ENCODE measurements at places on chromosomes 2 and 18. TPM values are rescaled to one million over a fixed set of nuclear protein-coding genes. Genes with fewer than 3 reads are reported as not detected.

DNA sequence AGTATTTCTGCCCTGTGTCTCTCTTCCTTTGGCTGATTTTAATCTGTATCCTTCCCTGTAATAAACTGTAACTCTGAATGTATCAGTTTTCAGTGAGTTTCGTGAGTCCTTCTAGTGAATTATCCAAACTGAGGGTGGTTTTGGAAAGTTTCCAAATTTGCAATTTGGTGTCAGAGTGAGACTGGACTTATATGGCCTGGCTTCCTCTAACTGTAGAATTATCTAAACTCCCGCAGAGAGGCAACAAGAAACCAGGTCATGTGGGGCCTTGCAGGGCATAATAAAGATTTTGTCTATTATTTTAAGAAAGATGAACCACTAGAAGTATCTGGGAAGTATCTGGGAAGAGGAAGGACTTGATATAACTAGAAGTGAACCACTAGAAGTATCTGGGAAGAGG, 95.3 kb upstream of the RNF152 start:
- H3K4me3 ChIP-seq = no peak overlapping the region
- no peak for DNase-seq
- peaks cover 6% of the 10 kb centered on the region for H3K4me1 ChIP-seq
- no peaks in the 10 kb centered on the region for H3K36me3 ChIP-seq
- H3K27ac ChIP-seq = no peak overlapping the region

GRCh38 chr2:31190188-31190587, 27.1 kb downstream of the CAPN14 start:
- no peaks in the 10 kb centered on the region for H3K36me3 ChIP-seq
- no peak overlapping the region for H3K4me3 ChIP-seq
- H3K27ac ChIP-seq = no peak overlapping the region
- no peak for DNase-seq
- no peaks in the 10 kb centered on the region for H3K4me1 ChIP-seq
- H3K27me3 ChIP-seq = peaks cover 3% of the 10 kb centered on the region

- DNase-seq = no peak
- no peak overlapping the region for H3K4me3 ChIP-seq
- no peaks in the 10 kb centered on the region for H3K4me1 ChIP-seq
These were observed 11.4 kb upstream of the PROKR1 start for GRCh38 chr2:68632021-68632420.

GRCh38 chr2:88437010-88437409, 15.5 kb downstream of the FOXI3 start:
- DNase-seq = no peak
- H3K4me1 ChIP-seq = no peaks in the 10 kb centered on the region
- no peak overlapping the region for H3K27ac ChIP-seq
- H3K4me3 ChIP-seq = no peak overlapping the region

GRCh38 chr18:10537765-10538164, 11.9 kb downstream of the NAPG start:
- no peak overlapping the region for H3K4me3 ChIP-seq
- peaks cover 11% of the 10 kb centered on the region for H3K4me1 ChIP-seq
- H3K27me3 ChIP-seq = no peaks in the 10 kb centered on the region
- DNase-seq = peak; percentile 6

GRCh38 chr2:131056204-131056931, 36.9 kb downstream of the FAM168B start:
- no peak for DNase-seq
- H3K36me3 ChIP-seq = peaks cover 61% of the 10 kb centered on the region
- peaks cover 5% of the 10 kb centered on the region for H3K4me1 ChIP-seq

DNA sequence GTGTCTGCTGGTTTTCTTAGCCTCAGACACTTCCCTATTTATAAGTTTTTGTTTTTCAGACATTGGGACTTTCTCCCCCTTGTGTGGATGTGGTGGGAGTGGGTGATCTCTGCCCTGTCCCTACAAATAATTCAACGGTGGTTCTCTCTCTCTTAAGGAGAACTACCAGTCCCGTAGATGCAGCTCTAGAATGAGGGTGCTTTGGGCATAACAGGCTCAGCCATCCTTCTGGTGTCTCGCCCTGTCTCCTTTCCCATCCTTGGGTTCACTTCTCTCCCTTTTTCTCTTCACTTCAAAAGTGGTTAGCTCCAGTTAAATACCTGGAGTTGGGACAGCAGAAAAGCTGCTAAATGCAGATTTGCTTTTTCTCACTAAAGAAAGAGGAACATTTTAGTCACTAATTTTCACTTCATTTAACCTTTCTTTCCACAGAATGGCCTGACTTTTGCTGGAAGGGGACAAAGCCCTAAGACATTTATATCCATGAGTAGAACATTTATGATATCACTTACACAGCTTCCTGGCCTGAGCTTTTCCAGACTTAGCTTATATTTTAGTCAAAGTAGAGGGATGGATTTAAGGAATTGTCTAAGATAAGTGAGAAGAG, 121.2 kb upstream of the CXCR4 start:
- H3K4me3 ChIP-seq = peak overlapping the region; percentile 43
- H3K4me1 ChIP-seq = peaks cover 44% of the 10 kb centered on the region
- no peak for DNase-seq
- peak overlapping the region; percentile 89 for H3K27ac ChIP-seq

DNA sequence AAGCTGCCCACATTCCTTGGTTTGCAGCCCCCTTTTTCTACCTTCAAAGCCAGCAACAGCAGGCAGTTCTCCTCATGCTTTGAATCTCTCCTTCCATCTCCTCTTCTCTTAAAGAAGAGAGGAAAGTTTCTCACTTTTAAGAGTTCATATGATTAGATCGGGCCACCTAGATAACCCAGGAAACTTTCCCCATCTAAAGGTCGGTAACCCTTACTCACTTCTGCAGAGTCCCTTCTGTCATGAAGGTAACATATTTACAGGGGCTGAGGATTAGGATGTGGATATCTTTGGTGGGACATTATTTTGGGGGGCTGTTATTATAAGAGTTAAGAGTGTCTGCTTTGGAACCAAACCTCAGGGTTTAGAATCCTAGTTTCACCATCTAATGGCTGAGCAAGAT, 51.0 kb downstream of the HNRNPLL start:
- H3K36me3 ChIP-seq = peaks cover 16% of the 10 kb centered on the region
- H3K27ac ChIP-seq = no peak overlapping the region
- H3K27me3 ChIP-seq = no peaks in the 10 kb centered on the region
- DNase-seq = no peak
- no peak overlapping the region for H3K4me3 ChIP-seq

- H3K4me3 ChIP-seq = no peak overlapping the region
- H3K27me3 ChIP-seq = no peaks in the 10 kb centered on the region
- H3K36me3 ChIP-seq = peaks cover 2% of the 10 kb centered on the region
- peaks cover 5% of the 10 kb centered on the region for H3K4me1 ChIP-seq
These were observed 112.2 kb downstream of the DIS3L2 start for GRCh38 chr2:232073699-232074098.

DNA sequence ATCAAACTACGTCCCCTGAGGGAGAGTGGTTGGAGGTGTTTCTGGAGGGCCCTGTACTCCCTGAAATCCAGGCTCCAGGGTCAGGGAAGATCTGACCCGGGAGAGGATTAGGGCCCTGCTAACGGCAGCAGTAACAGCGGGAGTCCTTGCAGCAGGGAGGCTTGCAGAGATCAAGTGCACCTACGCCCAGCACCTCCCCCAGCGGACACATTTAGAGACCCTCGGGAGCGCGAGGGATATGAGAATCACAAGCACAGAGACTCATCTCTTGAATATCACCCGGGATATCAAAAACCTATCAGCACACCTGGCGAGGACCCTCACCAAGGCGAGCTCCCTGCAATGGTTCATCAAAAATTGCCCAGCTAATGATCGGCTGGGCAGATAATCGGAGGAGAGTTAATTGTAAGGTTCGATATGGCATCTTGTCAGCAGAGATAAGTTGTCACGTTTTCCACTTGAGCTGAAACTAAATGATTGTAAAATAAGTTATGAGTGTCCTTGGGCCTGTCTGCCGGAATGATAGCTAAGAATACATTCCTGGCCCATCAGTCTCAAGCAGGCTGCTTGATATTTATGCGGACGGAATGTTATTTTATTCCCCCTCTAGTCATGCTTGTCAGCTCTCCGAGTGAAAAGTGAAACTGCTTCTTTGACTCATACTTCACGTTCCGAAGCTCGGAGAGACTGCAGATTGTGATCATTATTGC, 209.8 kb downstream of the GBX2 start:
- H3K4me1 ChIP-seq = no peaks in the 10 kb centered on the region
- no peak overlapping the region for H3K4me3 ChIP-seq
- DNase-seq = no peak
- peaks cover 11% of the 10 kb centered on the region for H3K27me3 ChIP-seq
- no peak overlapping the region for H3K27ac ChIP-seq

DNA sequence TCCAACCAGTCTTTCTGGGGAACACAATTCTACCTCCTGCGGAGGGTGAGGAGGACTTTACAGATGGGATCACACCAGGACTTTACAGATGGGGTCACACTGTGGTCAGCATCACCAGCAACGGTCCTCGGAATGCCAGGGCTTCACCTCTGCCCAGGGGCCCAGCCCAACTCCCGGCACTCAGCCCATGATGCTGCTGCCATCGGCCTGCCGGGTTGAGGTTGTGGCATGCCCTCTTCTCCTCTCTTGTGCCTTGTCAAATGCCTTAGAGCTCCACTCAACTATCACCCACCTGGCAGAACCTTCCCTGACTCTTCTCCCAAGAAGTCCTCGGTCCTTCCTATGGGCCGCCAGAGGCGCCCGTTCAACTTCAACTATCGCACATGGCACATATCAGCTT, 166.7 kb downstream of the CTIF start:
- no peaks in the 10 kb centered on the region for H3K36me3 ChIP-seq
- H3K27ac ChIP-seq = no peak overlapping the region
- H3K4me3 ChIP-seq = no peak overlapping the region
- no peak for DNase-seq
- H3K4me1 ChIP-seq = peaks cover 9% of the 10 kb centered on the region

- H3K27me3 ChIP-seq = no peaks in the 10 kb centered on the region
- no peak overlapping the region for H3K4me3 ChIP-seq
- no peaks in the 10 kb centered on the region for H3K4me1 ChIP-seq
- no peaks in the 10 kb centered on the region for H3K36me3 ChIP-seq
- DNase-seq = no peak
These were observed 1238.0 kb upstream of the NRXN1 start for GRCh38 chr2:52269696-52270485.

GRCh38 chr2:206535260-206535986, 92.1 kb downstream of the ADAM23 start:
- H3K27ac ChIP-seq = no peak overlapping the region
- no peaks in the 10 kb centered on the region for H3K36me3 ChIP-seq
- no peak overlapping the region for H3K4me3 ChIP-seq
- no peak for DNase-seq

GRCh38 chr2:160977376-160977775, 182.9 kb upstream of the TANK start:
- no peaks in the 10 kb centered on the region for H3K4me1 ChIP-seq
- H3K27me3 ChIP-seq = peaks cover 18% of the 10 kb centered on the region
- H3K4me3 ChIP-seq = no peak overlapping the region
- H3K36me3 ChIP-seq = no peaks in the 10 kb centered on the region
- DNase-seq = no peak

- H3K4me1 ChIP-seq = peaks cover 31% of the 10 kb centered on the region
- H3K27me3 ChIP-seq = no peaks in the 10 kb centered on the region
- peaks cover 8% of the 10 kb centered on the region for H3K36me3 ChIP-seq
- no peak overlapping the region for H3K27ac ChIP-seq
- no peak overlapping the region for H3K4me3 ChIP-seq
- no peak for DNase-seq
These were observed 22.9 kb upstream of the MGAT4A start for GRCh38 chr2:98753801-98754200.

DNA sequence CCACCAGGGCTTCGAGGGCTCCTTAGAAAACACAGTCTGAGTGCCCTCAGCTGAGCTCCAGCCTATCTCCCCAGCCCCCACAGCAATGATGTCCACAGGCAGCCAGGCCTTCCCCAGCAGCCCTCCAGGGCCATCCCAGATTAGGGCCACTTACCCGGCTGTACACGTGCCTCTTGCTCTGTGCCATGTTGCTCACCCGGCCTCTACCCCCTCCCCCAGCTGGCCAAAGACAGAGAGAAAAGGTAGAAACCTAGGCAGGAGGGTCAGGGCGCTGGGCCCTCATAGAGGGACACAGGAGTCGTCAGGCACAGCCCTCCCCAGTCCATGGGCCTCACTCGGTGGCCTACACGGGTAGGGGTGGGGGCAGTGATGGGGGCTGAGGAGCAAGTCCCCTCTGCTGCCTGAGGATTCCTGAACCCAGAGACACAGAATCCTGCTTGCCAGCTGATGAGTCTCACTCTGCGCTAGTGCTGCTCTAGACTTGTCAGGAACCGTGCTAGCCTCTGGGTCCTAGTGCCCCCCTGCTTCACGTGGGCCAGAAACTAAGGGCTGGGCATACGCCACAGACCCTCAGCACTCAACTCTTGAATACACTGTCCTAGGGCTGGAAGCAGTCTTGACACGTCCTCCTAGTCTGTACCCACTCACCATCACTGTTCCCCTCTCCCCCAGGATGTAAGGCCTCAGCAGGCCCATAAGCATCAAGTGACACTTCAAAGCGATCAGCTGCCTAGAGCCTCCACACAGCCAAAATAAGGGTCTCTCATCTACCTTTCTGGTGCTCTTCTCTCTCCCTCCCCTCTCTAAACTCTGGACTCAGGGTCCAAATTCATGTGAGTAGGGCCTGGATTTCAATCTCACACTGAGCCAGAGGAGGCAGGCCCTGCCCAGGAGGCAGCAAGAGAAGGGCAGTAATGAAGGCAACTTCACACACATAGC, at the start of gene DCTN1:
Gene DCTN1 (minus strand): TSS at position 461 of the 939 bp plus-strand sequence. CDS start 274 bp downstream, at position 187.
- H3K4me3 ChIP-seq = peak within 1 kb of the TSS; percentile 44
- DNase-seq = peak; percentile 73
- no peaks in the 10 kb centered on the region for H3K27me3 ChIP-seq
- H3K27ac ChIP-seq = no peak within 1 kb of the TSS
- peaks cover 13% of the 10 kb centered on the region for H3K36me3 ChIP-seq

- DNase-seq = no peak
- peaks cover 3% of the 10 kb centered on the region for H3K27me3 ChIP-seq
- no peak overlapping the region for H3K4me3 ChIP-seq
- H3K36me3 ChIP-seq = no peaks in the 10 kb centered on the region
- H3K4me1 ChIP-seq = no peaks in the 10 kb centered on the region
These were observed 117.7 kb downstream of the GREB1L start for GRCh38 chr18:21359746-21360145.

GRCh38 chr2:182299632-182300031, 127.2 kb downstream of the PDE1A start:
- H3K36me3 ChIP-seq = no peaks in the 10 kb centered on the region
- H3K4me1 ChIP-seq = no peaks in the 10 kb centered on the region
- no peaks in the 10 kb centered on the region for H3K27me3 ChIP-seq
- DNase-seq = no peak
- H3K27ac ChIP-seq = no peak overlapping the region

- no peak for DNase-seq
- H3K4me3 ChIP-seq = no peak overlapping the region
- H3K27ac ChIP-seq = no peak overlapping the region
- H3K27me3 ChIP-seq = peaks cover 18% of the 10 kb centered on the region
- H3K4me1 ChIP-seq = peaks cover 3% of the 10 kb centered on the region
These were observed 42.4 kb upstream of the SPAG16 start for GRCh38 chr2:213241817-213242216.

GRCh38 chr18:34789768-34790344, 79.8 kb downstream of the DTNA start:
- no peak overlapping the region for H3K4me3 ChIP-seq
- no peaks in the 10 kb centered on the region for H3K36me3 ChIP-seq
- H3K27ac ChIP-seq = no peak overlapping the region
- H3K4me1 ChIP-seq = peaks cover 2% of the 10 kb centered on the region
- peaks cover 9% of the 10 kb centered on the region for H3K27me3 ChIP-seq

The TUBA3E gene
- total RNA-seq = not detected

The GKN1 gene
- total RNA-seq = not detected

The SPP2 gene
- total RNA-seq = not detected

The KIF3C gene
- 6.7 TPM for total RNA-seq

The SCN7A gene
- not detected for total RNA-seq

The ZSWIM2 gene
- not detected for total RNA-seq

The MOCOS gene
- total RNA-seq = 0.57 TPM

The SERPINB2 gene
- total RNA-seq = not detected

The DNER gene
- total RNA-seq = not detected

The TMEM163 gene
- total RNA-seq = not detected

Data from activated CD4-positive, alpha-beta T cell treated with anti-CD3 and anti-CD28 coated beads, Interleukin-2, amount 10 ng/mL, durations not matched to agents 24 days and 14 days (primary cell).